HepG2 (cell line): ENCODE measurements at places on chromosomes 6 and 20. TPM values are rescaled to one million over a fixed set of nuclear protein-coding genes. Genes with fewer than 3 reads are reported as not detected.
A peak's percentile ranks its signal among the peaks of the same experiment; 100 is the strongest.

SDCBP2 gene
- polyA plus RNA-seq: 2.4 and 2.9 TPM in 2 replicates

DNA sequence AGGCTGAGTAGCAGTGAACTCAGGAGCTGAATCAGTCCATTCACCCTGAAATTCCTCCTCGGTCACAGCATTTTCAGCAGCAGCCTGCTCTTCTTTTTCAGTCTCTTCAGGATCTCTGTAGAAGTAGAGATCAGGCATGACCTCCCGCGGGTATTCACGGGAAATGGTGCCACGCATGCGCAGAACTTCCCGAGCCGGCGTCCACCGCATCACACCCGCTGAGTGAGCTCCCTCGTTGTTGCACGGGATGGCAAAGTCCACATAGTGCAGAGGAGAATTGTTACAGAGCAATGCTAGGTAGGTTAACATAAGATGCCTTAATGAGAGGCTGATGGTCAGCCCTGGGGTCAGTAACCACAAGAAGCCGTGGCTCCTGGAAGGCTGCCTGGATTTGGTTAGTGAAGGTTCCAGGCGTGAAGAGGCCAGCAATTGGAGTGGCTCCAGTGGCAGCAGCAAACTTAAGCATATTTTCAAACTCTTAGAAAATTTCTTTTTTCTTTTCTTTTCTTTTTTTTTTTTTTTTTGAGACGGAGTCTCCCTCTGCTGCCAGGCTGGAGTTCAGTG lies 113.5 kb upstream of the HDAC2 start:
- H3K36me3 ChIP-seq: no peaks in the 10 kb centered on the region
- no peak for DNase-seq

ESR1 gene
- not detected in 2 replicates for polyA plus RNA-seq

DNA sequence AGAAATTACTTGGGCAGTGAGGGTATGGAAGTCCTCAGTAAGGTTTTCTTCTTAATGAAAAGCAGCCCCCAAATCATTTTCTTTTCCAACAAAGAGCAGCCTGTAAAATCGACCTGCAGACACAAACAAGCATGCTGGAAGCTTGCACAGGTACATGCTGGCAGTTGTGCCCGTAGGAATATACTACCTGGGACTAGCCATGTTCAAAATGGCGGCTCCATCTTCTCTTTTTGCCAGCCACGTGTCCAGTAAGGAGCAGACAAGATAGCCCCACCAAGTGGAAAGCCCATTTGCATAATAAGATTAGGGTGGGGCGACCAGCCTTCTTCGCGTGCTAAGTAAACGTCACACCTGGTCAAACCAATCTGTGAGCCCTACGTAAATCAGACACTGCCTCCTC lies 259.4 kb upstream of the AGPAT4 start:
- no peaks in the 10 kb centered on the region for H3K27me3 ChIP-seq
- H3K27ac ChIP-seq: no peak overlapping the region
- no peak for DNase-seq
- H3K4me3 ChIP-seq: no peak overlapping the region
- no peaks in the 10 kb centered on the region for H3K4me1 ChIP-seq
- no peaks in the 10 kb centered on the region for H3K36me3 ChIP-seq

- H3K4me3 ChIP-seq: no peak overlapping the region
- no peaks in the 10 kb centered on the region for H3K27me3 ChIP-seq
- H3K27ac ChIP-seq: no peak overlapping the region
- no peaks in the 10 kb centered on the region for H3K36me3 ChIP-seq
Observed at GRCh38 chr20:53828088-53828681, 234.5 kb upstream of the ZNF217 start.

MPIG6B gene
- polyA plus RNA-seq: not detected in 2 replicates

DNA sequence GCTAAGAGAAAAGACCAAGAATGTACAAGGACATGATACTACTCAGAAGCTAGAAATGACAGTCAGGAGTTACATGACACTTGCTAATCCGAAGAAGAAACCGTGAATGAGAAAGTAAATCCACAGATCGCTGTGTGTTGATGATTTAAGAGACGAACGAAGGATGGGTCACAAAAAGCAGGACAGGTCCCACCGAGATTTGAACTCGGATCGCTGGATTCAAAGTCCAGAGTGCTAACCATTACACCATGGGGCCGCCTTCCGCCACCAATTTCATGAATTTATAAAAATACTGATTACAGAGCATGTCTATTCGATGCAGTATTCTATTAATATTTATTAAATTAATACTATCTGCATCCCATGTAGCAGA lies 54.0 kb upstream of the BTN3A2 start:
- H3K27me3 ChIP-seq: no peaks in the 10 kb centered on the region
- H3K36me3 ChIP-seq: no peaks in the 10 kb centered on the region
- no peak overlapping the region for H3K27ac ChIP-seq
- peaks cover 72% of the 10 kb centered on the region for H3K4me1 ChIP-seq
- H3K4me3 ChIP-seq: peak overlapping the region; percentile 80
- peak; percentile 38 for DNase-seq

LIN28B gene
- 8.8 and 14.5 TPM in 2 replicates for polyA plus RNA-seq

DNA sequence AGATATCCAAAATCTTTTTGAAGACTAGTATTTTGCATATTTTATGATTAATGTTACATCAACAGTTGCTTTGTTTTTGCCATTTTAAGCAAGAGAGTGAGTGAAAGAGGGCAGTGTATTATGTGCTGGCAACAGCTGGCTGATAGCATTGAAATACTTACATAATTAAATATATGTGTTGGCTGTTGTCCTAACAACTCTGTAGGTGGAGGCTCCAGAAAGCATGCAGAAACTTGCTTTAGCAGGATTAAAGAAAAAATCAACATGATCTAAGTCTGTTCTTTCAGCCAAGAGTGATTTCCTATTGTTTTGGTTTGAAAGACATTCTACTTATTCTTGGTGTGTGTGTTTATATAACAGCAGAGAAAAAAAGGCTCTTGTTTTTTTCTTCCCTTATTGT lies 127.5 kb downstream of the CDKAL1 start:
- peaks cover 25% of the 10 kb centered on the region for H3K4me1 ChIP-seq
- H3K36me3 ChIP-seq: no peaks in the 10 kb centered on the region
- no peak overlapping the region for H3K27ac ChIP-seq
- no peak for DNase-seq
- H3K27me3 ChIP-seq: no peaks in the 10 kb centered on the region

- H3K27ac ChIP-seq: no peak overlapping the region
- peak; percentile 67 for DNase-seq
- H3K4me3 ChIP-seq: no peak overlapping the region
- no peaks in the 10 kb centered on the region for H3K27me3 ChIP-seq
Observed at GRCh38 chr6:41705996-41706835, 29.2 kb downstream of the TFEB start.

GRCh38 chr6:43075670-43076463 lies at the start of gene PTK7:
TSS of gene PTK7 (plus strand) at chr6:43076314. CDS start at chr6:43076489, 175 bp downstream.
- peaks cover 42% of the 10 kb centered on the region for H3K4me1 ChIP-seq
- peak within 1 kb of the TSS; percentile 100 for H3K4me3 ChIP-seq
- H3K36me3 ChIP-seq: peaks cover 22% of the 10 kb centered on the region; the same call in 2 of the 3 replicates
- DNase-seq: peak; percentile 74

GRCh38 chr6:139230391-139230840 lies 61.4 kb downstream of the TXLNB start:
- H3K4me3 ChIP-seq: no peak overlapping the region
- DNase-seq: no peak
- H3K4me1 ChIP-seq: no peaks in the 10 kb centered on the region

- H3K4me3 ChIP-seq: no peak overlapping the region
- peak; percentile 57 for DNase-seq
- H3K27me3 ChIP-seq: no peaks in the 10 kb centered on the region
- no peaks in the 10 kb centered on the region for H3K36me3 ChIP-seq
- no peak overlapping the region for H3K27ac ChIP-seq
- H3K4me1 ChIP-seq: 0 out of 2 replicates have a peak, but pooled peaks cover 4% of the 10 kb centered on the region
Observed at GRCh38 chr6:82006027-82006738, 241.4 kb downstream of the IBTK start.

DNA sequence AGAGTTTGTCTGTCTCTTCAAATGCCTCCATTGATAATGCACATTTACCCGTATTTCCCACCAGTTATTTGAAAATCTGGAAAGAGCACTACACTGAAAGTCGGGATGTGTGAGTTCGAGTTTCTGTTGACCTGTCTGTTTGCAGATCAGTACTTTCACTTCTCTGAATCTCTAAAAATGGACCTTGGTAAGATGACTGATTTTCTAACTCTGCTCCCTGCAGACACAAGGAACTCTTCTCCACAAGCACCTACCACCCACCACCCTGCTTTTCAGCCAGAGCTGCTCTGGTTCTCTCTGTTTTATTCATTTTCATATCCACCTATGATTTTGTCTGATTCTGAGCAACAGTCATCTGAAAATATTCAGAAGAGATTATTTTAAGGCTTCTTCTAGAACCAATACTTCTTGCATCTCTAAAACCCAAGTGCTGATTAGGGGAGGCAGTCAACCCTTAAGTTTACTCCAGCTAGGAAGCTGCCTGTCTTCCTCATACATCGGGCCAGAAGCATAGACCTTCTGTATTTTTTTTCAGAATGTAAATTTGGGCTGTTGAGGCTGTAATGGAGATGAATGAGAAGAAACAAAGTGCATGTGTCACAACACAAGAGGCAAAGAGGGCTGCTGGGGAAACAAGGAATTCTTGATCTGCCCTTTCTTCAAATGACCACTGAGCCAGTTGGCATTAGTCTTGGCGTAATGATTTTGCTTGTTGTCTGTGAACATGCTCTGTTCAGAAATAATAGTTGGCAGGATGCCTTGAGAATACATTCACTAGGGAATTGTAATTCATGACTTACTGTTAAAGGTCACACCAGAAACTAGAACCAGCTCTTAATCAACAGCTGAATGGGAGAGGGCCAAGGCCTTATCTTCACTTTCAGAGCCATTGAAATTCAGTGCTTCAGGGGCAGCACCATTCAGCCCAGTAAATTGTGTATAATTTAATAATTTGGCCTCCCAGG lies 85.4 kb upstream of the MYLIP start:
- peaks cover 8% of the 10 kb centered on the region; the same call in 1 of the 3 replicates for H3K27me3 ChIP-seq
- no peak overlapping the region for H3K27ac ChIP-seq
- H3K4me3 ChIP-seq: no peak overlapping the region

GRCh38 chr6:1952740-1953360 lies 292.6 kb downstream of the GMDS start:
- H3K27ac ChIP-seq: no peak overlapping the region
- no peak for DNase-seq
- no peaks in the 10 kb centered on the region for H3K4me1 ChIP-seq
- peaks cover 22% of the 10 kb centered on the region for H3K36me3 ChIP-seq
- H3K4me3 ChIP-seq: no peak overlapping the region
